ENCODE measurements at places on chromosomes 13 and 19.
A peak's percentile ranks its signal among the peaks of the same experiment; 100 is the strongest.

DNA sequence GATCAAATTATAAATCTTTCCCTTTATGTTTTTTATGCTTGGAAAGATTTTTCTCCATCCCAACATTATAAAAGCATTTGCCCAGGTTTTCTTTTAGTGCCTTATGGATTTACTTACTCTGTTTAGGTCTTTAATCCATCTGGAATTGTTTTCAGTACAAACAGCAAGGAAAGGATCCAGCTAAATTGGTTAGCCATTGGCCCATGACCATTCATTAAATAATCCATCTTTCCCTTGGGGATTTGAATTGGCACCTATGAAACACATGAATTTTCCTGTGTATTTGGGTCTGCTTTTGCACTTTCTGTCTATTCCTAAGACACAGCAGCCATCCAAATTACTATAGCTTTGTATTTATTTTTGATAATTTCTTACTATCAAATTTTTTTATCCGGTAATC lies 28.8 kb upstream of the SHKBP1 start:
- no peak for DNase-seq

- peak; percentile 94 for DNase-seq
Measured at GRCh38 chr19:46704379-46705076, 12.4 kb downstream of the PRKD2 start.

- no peak for DNase-seq
Measured at GRCh38 chr19:2594319-2594718, 108.2 kb downstream of the GNG7 start.

DNA sequence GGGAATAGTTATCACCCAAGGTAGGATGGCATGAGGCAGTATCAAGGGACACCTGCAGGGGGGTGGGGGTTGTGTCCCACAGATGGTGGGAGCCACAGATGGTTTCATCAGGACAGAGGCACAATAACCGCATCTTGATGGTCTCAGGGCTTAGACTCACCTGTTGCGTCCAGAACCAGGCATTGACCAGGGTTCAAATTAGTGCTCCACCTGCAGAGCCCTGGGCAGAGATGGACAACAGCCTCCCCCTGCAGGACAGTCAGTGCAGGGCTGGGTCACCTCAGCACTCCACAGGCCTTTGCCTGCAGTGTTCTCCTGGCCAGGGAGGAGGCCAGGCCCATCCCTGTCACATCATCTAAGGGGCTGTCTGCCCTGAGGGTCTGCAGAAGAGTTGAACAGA lies 14.5 kb upstream of the CEACAM1 start:
- DNase-seq, result no peak

DNA sequence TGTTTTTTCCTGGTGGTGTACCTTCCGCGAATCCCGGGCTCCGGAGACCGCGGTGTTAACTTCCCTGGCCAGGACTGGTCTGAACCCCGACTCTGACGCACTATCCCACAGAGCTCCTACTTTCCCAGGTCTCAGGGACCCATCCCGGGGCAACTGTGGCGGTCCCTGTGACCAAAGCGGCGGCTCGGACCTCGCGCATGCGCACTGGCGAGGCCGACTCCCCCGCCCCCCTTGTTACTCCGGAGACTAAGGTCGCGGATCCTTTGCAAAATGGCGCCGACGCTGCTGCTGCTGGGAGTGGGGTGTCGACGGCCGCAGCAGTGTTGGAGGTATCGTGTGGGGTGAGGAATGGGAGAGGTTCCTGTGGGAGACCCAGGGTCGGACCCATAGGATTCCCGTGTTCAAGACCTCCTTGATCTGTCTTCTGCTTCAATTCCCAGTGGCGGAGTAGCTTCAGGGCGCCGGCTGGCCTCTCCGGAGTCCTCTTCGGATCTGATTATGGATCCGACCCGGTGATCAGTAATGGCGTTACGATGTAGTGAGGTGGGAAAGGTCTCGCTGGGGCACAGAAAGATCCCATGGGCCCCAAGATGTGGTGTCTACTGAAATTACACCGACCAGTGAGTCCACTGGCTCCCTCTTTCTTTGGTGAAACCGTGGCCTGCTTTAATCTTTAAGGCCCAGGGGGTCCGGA lies 66.6 kb upstream of the ZNF527 start:
- DNase-seq, result no peak

GRCh38 chr19:2716722-2717637 lies 4.2 kb downstream of the DIRAS1 start:
- no peak for DNase-seq

GRCh38 chr13:77786695-77787287 lies 89.3 kb downstream of the SLAIN1 start:
- DNase-seq, result no peak

DNA sequence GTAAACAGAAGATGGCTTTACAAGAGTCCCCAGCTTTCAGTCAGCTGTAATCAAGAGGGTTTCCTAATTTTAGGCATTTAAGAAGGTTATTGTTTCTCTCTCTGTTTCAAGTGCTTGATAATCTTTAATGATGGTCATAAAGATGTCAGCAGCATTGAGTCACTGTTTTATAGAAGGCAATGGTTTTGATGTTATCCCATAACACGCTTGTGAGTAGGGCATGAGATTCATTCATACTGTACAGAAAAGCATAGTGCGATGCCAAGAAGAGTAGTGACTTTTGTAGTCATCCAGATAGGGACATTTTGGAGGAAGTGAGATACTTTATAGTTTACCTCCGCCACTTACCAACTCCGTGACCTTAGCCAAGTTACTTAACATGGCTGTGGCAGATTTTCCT lies 364.2 kb upstream of the SLC10A2 start:
- no peak for DNase-seq

DNA sequence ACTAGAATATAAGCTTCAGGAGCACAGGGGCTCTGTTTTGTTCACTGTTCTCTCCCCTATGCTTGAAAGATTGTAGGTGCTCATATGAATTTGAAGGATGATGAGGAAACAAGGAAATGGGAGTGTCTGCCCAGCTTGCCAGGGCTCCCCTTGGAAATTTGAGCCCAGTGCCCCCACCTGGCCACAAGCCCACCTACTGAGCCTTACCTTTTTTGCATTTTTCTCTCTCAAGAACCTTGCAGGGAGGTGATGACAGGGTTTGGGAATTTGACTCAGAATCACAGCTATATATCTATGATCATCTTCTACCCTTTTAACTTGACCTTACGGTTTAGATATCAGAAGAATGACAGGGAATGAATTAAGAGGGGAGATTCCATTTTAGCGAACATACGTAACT lies 33.8 kb downstream of the SERP2 start:
- DNase-seq, result no peak

- no peak for DNase-seq
Measured at GRCh38 chr13:77038907-77039480, 12.0 kb upstream of the FBXL3 start.

DNA sequence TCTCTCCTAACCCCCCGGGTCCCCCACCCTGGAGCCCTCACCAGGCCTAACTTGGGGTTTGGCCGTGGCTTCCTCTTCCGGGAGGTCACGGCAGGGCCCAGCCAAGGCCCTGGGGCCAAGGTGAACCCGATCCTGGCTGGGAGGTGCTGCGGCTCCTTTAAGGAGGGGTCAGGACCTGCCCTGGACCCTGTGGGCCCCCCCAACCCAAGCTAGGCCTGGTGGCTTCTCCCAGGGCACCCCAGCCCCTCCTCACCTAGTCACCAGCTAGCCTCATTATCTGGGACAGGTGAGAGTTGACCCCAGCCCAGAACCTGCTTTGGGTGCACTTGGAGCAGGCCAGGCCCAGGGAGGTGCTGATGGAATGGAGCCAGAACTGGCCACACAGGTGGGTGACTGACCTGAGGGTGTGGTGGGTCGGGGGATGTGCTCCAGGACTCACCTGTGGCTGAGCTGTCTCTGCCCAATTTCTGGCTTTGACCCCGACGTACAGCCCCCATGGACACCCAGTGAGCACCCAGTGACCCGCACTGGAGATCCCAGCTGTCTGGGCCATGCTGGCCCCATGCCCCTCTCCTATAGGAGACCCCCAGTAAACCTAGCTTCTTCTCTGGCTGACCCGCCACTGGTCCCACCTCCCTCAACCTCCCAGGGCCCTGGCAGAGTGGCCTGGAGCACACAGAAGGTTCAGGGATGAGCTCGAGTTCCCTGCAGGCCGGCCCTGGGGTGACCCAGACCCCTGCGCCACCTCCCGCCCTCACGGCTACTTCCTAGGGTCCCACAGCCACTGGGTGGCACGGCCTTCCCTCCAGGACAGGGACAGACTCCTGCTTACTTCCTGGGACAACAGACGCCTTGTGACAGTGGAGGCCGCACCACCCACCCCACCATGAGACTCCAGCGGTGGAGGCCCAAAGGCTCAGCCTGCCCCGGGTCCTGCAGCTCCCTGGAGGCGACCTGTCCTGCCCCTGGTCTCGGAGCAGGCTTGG lies 6.7 kb upstream of the MKNK2 start:
- no peak for DNase-seq

GRCh38 chr19:39531834-39532232 lies 819 bp downstream of the EID2B start:
- no peak for DNase-seq

DNA sequence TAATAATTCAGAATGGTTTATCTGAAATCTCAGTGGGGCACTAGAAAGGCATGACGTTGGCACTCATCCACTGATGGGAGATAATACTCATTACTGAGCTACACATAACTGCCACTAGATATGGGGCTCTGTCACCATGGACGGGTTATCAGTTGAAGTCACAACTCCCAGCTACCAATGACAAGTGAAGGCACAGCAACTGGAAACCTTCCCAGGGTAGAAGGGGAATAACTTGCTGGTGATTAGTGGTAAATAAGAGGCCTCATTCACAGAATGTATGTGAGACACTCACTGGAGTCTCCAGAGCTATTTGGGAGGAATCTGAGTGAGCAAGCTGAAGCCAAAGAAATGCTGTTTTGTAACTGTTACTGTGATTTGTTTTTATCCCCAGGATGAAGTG lies 249.6 kb downstream of the ENOX1 start:
- DNase-seq, result no peak

DNA sequence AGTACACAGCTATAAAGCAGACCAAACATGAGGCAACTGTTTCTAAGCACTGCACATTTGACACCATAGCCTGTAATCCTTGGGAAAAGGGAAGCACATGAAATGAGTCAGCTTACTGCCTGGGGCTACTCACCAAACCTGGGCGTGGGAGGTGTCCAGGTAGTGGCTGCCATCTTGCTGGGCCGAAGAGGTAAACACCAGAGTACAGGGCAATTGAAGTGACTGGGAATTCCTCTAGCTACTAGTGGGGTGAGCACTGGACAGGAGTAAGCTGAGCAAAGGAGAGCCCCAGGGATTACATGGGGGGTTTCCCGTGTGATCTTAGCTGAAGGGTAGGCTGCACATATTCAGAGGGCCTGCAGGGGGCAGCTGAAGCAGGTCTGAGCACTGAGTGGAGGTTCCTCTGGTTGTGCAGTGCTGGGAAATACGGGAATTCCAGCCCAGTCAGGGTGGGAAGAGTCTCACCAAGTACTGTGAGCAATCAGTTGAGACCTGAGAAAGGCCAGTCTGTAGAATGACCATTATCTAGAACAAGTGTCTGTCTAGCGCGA lies 140.5 kb downstream of the SLC7A1 start:
- no peak for DNase-seq

- no peak for DNase-seq
Measured at GRCh38 chr19:29293736-29294342, 80.9 kb upstream of the UQCRFS1 start.

- no peak for DNase-seq
Measured at GRCh38 chr19:23802290-23802689, 43.6 kb upstream of the ZNF681 start.

- no peak for DNase-seq
Measured at GRCh38 chr13:70407486-70407885, 299.2 kb upstream of the KLHL1 start.

DNA sequence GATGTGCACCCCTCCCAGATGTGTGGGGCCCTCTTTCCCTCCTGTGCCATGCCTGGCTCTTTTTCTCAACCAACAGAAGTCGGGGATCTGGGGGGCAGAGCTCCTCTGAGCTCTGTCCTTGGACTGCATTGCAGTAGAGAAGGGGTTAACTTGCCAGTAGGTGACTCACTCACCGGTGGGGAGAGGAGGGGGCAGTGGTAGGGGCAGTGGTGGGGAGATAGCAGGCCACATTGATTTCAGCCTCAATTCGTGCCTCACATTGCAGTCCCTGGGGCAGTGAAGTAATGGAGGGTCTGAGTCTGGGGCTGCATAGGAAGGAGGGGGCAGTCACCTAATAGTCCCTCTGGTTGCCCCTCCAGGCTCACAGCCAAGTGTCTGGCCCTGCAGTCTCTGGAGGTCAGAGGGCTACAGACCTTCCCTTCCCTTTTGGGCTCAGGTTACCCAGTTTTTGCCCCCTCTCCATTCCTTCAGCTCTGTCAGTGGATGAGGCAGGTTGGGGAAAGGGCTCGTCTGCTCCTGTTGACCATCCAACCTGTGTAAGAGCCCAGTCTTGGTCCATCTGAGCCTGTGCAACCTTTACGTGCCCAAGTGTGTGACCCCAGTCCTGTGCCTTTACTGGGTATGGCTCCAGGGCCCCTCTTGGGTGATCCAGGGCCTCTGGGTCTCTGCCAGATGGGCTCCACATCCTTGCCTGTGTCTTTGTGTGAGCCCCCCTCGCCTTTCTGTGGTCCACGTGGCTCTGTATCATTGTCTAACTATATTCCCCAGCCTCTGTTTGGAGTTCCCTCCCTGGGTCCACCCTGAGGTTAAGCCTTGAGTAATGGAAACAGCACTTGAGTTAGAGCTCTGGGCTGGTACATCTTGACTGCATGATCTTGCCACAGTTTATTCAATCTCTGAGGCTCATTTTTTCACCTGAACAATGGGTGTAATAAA lies 13.0 kb downstream of the CIC start:
- no peak for DNase-seq

DNA sequence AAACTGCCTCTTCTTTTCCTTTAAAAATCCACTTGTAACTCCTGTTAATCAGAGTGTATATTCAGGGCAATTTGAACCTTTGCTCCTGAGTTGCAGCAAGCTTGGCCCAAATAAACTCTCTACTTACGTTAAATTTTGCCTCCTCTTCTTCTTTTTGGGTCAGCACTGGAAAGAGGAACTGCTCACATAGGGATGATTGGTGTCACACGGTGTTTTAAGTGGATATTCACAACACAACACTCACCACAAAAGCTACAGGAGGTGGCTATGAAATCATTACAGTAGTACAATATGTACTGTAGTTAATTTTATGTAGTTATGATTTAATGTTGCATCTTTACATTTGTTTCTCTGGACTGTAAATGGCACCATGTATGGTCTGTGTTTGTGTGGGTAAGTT lies 96.8 kb upstream of the DOCK9 start:
- no peak for DNase-seq

GRCh38 chr19:4098493-4098892 lies 25.4 kb downstream of the MAP2K2 start:
- no peak for DNase-seq

- no peak for DNase-seq
Measured at GRCh38 chr19:10858204-10858828, 10.1 kb downstream of the C19orf38 start.

GRCh38 chr13:46405457-46405856 lies 18.4 kb upstream of the RUBCNL start:
- no peak for DNase-seq

- DNase-seq, result no peak
Measured at GRCh38 chr19:42402376-42403116, 12.4 kb upstream of the CNFN start.

GRCh38 chr13:19927117-19927748 lies 31.3 kb upstream of the ZMYM2 start:
- DNase-seq, result no peak
